ENCODE measurements at places on chromosomes 6 and 20. TPM values are rescaled to one million over a fixed set of nuclear protein-coding genes. Genes with fewer than 3 reads are reported as not detected.

- H3K4me3 ChIP-seq, result peak overlapping the region; percentile 6
- H3K4me1 ChIP-seq, result peaks cover 22% of the 10 kb centered on the region
These were observed 198.7 kb downstream of the GMPR start for GRCh38 chr6:16437095-16437494.

DNA sequence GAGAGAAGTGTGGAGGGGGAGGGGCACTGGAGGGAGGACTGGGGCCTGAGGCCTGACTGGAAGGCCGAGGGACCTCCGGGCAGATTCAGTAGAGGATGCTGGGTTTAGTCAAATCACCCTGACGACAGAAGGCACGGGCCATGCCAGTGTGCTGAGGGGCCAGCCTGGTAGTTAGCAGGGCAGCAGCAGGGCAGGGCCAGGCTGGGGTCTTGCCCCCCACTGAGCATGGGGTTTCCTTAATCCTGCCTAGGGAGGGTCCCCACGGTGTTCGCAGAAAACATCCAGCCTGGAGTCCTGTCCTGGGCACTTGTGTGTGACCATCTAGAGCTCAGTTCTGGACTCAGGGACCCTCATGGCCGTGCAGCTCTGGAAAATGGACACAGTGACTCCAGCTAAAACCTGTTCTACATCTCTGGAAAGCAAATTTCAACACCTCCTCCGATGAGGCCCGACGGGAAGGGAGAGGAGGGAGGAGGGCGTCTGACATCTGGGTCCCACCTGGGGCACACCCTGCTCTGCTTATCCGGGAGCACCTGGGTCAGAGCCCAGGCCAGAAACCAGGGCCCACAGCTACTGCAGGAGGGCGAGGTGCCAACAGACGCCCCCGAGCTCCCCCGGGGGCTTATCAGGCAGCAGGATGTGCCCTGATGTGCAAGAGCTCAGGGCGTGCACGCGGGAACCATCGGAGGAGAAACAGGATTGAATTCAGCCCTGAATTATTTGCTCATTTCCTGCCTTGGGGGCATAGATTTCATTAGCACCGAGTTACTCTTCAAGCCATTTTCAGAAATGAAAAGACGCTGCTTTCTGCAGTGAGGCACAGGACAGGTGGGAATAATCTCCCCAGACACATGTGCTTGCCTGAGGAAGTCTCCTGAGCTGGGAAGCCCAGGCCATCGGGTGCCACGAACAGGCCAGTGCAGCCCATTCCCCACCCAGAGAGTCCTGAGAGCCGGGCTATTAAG is 78.0 kb upstream of the MPC1 start:
- peaks cover 24% of the 10 kb centered on the region for H3K4me1 ChIP-seq
- H3K27ac ChIP-seq, result no peak overlapping the region
- H3K27me3 ChIP-seq, result no peaks in the 10 kb centered on the region
- no peak overlapping the region for H3K4me3 ChIP-seq

GRCh38 chr6:69593706-69594105 is 203.1 kb downstream of the LMBRD1 start:
- H3K27ac ChIP-seq, result no peak overlapping the region
- H3K4me3 ChIP-seq, result no peak overlapping the region
- no peaks in the 10 kb centered on the region for H3K27me3 ChIP-seq
- H3K36me3 ChIP-seq, result no peaks in the 10 kb centered on the region
- DNase-seq, result no peak
- no peaks in the 10 kb centered on the region for H3K4me1 ChIP-seq

GRCh38 chr20:43914311-43915210 is at the start of gene TOX2:
TSS of gene TOX2 (plus strand) at chr20:43914852. CDS start at chr20:43914892, 40 bp downstream.
- H3K4me1 ChIP-seq, result peaks cover 16% of the 10 kb centered on the region
- peak within 1 kb of the TSS; percentile 63 for H3K27ac ChIP-seq

- H3K36me3 ChIP-seq, result peaks cover 45% of the 10 kb centered on the region
- peaks cover 2% of the 10 kb centered on the region for H3K4me1 ChIP-seq
- no peak for DNase-seq
- H3K27me3 ChIP-seq, result no peaks in the 10 kb centered on the region
These were observed 312.3 kb downstream of the ESR1 start for GRCh38 chr6:152119831-152120230.

DNA sequence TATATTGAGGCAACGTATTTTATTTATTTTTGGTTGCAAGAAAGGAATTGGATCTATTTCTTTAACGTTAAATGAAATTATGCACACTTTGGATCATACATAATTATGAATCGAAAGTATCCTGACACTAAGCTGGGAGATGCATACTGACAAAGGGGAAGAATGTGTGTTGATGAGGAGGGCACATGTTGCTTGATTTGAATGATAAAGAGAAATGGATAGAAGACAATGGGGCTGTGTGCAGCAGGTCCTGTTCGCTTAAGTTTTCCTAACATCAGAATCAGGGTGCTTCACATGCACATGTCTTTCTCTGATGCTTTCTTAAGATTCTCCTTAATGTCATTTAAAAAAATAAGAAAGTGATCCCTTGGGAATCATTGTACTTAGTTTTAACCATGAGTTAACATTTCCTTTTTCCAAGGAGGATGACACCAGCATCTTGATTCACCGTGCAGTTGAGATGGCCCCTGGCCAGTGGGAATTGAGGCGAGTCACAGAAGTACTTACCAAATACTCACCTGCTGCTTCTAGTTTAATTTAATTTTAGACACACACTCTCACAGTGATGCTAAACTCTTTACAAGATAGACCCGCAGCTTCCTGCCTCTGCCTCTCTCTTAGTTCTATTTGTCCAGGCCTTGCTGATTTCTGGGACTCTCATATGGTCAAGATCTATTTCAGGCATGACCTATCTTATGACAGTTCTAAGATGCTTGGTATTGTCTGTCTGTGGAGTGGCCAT is 116.5 kb downstream of the CLIC5 start:
- no peaks in the 10 kb centered on the region for H3K36me3 ChIP-seq
- H3K4me1 ChIP-seq, result no peaks in the 10 kb centered on the region
- no peak for DNase-seq
- H3K4me3 ChIP-seq, result no peak overlapping the region
- no peak overlapping the region for H3K27ac ChIP-seq

DNA sequence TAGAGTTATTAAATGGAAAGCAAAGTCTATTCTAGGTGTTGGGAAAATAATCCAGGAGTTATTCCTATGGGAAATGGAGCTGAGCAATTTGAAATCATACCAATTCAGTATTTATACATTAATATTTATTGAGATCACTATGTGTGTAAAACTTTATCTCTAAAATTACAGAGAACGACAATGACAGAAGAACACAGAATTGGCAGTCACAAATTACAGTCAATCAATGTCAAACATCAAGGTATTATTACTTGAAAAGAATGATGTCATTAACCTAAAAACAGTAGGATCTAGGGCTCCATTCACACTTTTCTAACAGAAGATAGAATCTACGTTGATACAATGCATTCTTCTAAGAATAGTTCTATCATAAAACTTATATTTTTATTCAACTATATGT is 154.9 kb upstream of the GJE1 start:
- no peaks in the 10 kb centered on the region for H3K27me3 ChIP-seq
- no peak for DNase-seq
- H3K36me3 ChIP-seq, result no peaks in the 10 kb centered on the region
- H3K4me3 ChIP-seq, result no peak overlapping the region
- no peaks in the 10 kb centered on the region for H3K4me1 ChIP-seq
- no peak overlapping the region for H3K27ac ChIP-seq

GRCh38 chr6:170086639-170087420 is 204.0 kb downstream of the DLL1 start:
- H3K27ac ChIP-seq, result peak overlapping the region; percentile 51
- peaks cover 29% of the 10 kb centered on the region for H3K4me1 ChIP-seq
- H3K4me3 ChIP-seq, result peak overlapping the region; percentile 38
- H3K27me3 ChIP-seq, result no peaks in the 10 kb centered on the region
- no peaks in the 10 kb centered on the region for H3K36me3 ChIP-seq

DNA sequence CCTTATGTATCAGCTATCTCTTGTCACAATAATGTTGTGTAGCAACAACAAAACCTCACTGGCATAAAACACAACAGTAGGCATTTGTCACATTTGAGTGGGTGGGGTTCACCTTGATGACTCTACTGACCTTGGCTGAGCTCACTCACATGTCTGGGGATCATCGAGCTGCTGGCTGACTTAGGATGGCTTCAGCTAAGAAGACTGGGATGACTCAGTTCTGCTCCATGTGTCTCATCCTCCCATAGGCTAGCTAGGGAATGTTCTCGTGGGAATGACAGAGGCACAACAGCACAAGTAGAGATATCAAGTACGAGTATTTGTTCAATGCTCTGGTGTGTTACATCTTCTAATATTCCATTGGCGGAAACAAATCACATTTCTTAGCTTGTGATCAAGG is 167.9 kb downstream of the PLCB1 start:
- H3K27ac ChIP-seq, result no peak overlapping the region
- no peak overlapping the region for H3K4me3 ChIP-seq
- no peaks in the 10 kb centered on the region for H3K36me3 ChIP-seq

GRCh38 chr6:83378621-83379388 is 52.0 kb downstream of the ME1 start:
- H3K4me3 ChIP-seq, result no peak overlapping the region
- H3K4me1 ChIP-seq, result no peaks in the 10 kb centered on the region
- no peak overlapping the region for H3K27ac ChIP-seq
- no peaks in the 10 kb centered on the region for H3K36me3 ChIP-seq
- DNase-seq, result no peak

- no peaks in the 10 kb centered on the region for H3K27me3 ChIP-seq
- no peak for DNase-seq
- H3K4me1 ChIP-seq, result no peaks in the 10 kb centered on the region
- H3K36me3 ChIP-seq, result no peaks in the 10 kb centered on the region
These were observed 237.7 kb upstream of the CITED2 start for GRCh38 chr6:139612135-139612465.

GRCh38 chr6:73743081-73743480 is 47.1 kb downstream of the CD109 start:
- no peak overlapping the region for H3K27ac ChIP-seq
- no peaks in the 10 kb centered on the region for H3K4me1 ChIP-seq

DNA sequence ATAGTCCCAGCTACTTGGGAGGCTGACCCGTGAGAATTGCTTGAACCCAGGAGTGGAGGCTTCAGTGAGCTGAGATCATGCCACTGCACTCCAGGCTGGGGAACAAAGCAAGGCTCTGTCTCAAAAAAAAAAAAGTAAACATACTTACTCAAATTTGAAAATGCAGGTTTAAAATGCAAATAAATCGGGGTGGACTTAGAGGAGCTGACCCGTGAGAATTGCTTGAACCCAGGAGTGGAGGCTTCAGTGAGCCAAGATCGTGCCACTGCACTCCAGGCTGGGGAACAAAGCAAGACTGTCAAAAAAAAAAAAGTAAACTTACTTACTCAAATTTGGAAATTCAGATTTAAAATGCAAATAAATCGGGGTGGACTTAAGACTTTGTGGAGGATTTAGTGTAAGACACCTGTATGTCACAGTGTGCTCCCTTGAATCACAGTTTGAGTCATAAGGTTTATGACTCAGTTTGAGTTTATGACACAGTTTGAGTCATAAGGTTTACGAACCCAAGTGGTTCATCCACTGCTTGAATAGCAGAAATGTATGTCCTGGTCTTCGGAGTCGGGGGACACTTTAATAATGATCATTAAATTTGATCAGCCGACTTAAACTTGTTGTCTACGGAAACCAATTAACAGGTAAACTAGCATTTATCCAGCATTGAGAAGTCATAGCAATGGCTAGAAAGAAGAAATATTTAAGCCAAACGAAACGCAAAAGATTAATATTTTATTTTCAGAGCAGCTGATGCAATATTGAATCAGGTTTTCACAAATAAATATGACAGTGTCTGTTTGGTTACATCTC is 6.8 kb upstream of the MRPS10 start:
- no peak overlapping the region for H3K4me3 ChIP-seq
- DNase-seq, result no peak
- H3K36me3 ChIP-seq, result no peaks in the 10 kb centered on the region
- no peak overlapping the region for H3K27ac ChIP-seq

DNA sequence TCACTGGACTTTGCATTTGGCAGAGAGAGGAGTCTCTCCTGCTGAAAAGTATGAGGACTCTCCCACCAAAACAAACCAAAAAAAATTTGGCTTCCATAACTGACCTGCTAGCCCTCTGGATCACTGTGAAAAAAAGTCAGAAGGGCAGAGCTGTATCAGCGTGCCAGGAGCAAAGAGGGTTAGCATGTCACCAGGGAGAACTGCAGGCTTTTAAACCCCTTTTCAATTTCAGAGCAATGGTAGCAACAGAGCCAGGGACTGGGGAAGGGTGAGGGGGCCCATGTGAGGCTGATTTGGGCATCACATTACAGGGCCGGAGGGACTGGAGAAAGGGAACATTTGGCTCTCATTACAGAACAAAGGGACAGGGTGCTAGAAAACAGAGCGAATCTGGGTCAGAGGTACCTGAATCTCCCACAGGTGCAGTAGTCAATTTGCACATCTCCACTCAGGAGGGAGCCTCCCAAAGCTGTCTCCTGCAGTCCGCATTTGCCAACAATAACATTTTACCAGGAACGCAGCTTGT is 185.7 kb upstream of the EYA4 start:
- no peaks in the 10 kb centered on the region for H3K4me1 ChIP-seq
- no peak overlapping the region for H3K4me3 ChIP-seq
- H3K36me3 ChIP-seq, result no peaks in the 10 kb centered on the region
- no peak for DNase-seq
- H3K27ac ChIP-seq, result no peak overlapping the region
- H3K27me3 ChIP-seq, result peaks cover 3% of the 10 kb centered on the region

DNA sequence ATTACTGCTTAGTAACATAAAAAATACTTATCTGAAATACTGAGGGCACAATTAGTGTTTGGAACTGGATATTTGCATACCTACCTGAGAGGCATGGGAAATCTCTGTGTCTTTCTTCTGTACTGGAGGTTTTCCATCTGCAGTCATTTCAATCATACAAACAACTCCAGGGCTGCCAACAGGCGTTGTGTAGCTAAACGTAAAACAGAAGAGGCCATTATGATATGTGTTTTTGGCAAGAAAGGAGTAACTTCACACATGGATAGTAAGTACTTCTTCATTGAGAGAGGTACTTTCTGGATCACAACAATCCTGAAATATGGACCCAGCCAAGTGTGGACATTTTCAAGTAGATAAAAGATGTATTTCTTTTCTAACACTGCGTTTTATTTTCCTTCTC is 363.4 kb downstream of the PHF3 start:
- H3K27ac ChIP-seq, result no peak overlapping the region
- H3K27me3 ChIP-seq, result no peaks in the 10 kb centered on the region
- no peaks in the 10 kb centered on the region for H3K4me1 ChIP-seq
- DNase-seq, result no peak

- no peaks in the 10 kb centered on the region for H3K27me3 ChIP-seq
- no peak overlapping the region for H3K27ac ChIP-seq
- no peak overlapping the region for H3K4me3 ChIP-seq
- H3K4me1 ChIP-seq, result peaks cover 19% of the 10 kb centered on the region
- DNase-seq, result no peak
These were observed 6.8 kb downstream of the HUS1B start for GRCh38 chr6:650098-650497.

The ADRM1 gene
- polyA plus RNA-seq, result 68.9 TPM

The SOBP gene
- polyA plus RNA-seq, result 0.39 TPM

The ROMO1 gene
- polyA plus RNA-seq, result 381 TPM

The ECT2L gene
- polyA plus RNA-seq, result not detected
